ENCODE measurements at places on chromosomes 1 and 21.

- no peak for DNase-seq
Measured at GRCh38 chr1:202397256-202397655, 48.8 kb downstream of the PPP1R12B start.

DNA sequence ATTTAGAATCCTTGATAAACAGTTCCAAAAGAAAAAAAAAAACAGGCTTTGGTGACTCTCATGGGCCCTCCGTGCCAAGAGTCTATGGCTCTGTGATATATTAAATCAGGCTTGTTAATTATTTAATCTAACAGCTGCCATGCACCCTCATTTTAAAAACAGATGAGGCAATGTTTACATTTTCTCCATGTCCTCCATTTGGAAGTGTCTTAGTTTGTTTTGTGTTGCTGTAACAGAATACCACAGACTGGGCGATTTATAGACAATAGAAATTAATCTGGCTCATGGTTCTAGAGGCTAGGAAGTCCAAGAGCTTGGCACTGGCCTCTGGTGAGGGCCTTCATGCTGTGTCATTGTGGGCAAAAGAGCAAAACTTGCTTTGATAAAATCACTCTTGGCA is 58.0 kb downstream of the B3GALT5 start:
- no peak for DNase-seq

GRCh38 chr1:10986525-10986890 is 25.9 kb upstream of the TARDBP start:
- DNase-seq: no peak

GRCh38 chr21:42621819-42622177 is 31.6 kb upstream of the PDE9A start:
- DNase-seq: no peak

DNA sequence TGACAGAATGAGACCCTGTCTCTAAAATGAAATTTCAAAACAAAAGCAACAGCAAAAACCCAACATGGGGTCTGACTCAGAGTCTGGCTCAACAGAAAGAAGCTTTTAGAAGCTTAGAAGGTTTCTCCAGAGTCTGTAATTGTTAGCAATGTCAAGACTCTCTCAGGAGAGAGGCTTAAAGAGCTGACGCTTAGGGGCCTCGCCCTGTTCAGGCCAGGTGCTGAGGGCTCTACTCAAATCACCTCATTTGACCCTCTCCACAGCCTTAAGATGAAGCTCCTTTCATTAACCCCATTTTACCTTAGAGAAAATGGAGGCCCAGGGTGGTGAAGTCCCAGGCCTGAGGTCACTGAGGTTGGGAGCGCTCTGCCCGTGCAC is 5.3 kb upstream of the KIF17 start:
- DNase-seq: peak; percentile 63

DNA sequence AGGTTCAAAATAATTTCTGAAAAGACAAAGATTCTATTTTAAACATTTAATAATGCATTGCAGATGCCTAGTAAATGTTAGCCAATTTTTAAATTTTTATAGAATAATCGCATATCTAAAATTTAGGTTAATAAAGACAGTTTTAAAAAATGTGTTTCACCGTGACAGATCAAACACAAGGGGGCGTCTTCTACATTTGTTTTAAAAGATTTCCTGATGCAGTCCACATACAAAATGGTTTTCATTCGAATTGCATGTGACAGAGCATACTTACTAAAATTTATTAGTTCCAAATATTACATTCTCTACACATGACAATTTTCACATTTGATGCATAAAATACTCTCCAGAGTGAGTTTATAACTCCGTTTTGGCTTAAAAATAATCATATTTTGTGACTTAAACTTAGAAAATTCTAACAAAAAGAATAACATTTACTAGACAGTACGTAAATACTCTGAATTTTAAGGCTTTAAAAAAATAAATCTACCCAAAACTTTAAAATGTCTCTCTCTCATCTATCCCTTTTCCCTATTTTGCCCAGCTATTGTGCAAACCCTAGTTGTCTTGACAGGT is 75.5 kb downstream of the ADAMTS1 start:
- DNase-seq: no peak

- DNase-seq: no peak
Measured at GRCh38 chr1:178145605-178146004, 51.7 kb downstream of the RASAL2 start.
